Peyer's patch (tissue), 4 donors: ENCODE measurements at places on chromosomes 12 and 14. TPM values are rescaled to one million over a fixed set of nuclear protein-coding genes. Genes with fewer than 3 reads are reported as not detected.

GRCh38 chr12:106022568-106023012 lies 116.2 kb downstream of the NUAK1 start:
- H3K4me3 ChIP-seq: no peak overlapping the region
- H3K27ac ChIP-seq: no peak overlapping the region
- no peaks in the 10 kb centered on the region for H3K36me3 ChIP-seq
- no peaks in the 10 kb centered on the region for H3K27me3 ChIP-seq

DNA sequence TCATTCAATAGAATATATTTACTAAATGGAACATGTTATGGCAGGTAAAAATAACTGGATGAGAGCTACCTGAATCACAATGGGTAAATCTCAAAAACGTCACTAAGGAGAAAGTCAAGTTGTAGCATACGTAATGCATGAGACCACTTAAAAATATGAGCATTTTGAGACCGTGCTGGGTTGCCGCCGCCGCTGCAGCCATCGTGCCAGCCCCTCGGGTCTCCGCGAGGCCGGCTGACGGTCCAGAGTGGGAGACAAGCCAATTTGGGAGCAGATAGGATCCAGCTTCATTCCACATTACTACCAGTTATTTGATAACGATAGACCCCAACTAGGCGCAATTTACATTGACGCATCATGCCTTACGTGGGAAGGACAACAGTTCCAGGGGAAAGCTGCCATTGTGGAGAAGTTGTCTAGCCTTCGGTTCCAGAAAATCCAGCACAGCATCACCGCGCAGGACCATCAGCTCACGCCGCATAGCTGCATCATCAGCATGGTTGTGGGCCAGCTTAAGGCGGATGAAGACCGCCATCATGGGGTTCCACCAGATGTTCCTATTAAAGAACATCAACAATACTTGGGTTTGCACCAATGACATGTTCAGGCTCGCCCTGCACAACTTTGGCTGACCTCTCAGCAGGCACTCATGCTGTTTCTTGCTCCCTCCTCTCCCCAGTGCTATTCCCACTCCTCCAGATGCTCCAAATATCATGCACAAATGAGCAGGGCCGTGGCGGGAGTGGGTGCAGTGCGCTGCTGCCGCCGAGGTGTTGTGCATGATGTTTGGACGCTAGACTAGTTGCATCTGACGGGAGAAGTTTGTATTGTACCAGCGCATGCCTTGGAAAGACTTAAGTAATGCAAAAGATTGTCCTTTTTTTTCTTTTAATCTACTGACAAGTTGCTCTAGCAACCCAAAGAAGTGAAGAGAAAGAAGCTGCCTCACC lies 6.3 kb upstream of the BRMS1L start:
- DNase-seq: no peak
- H3K36me3 ChIP-seq: no peaks in the 10 kb centered on the region
- no peak overlapping the region for H3K4me3 ChIP-seq
- H3K27me3 ChIP-seq: no peaks in the 10 kb centered on the region

DNA sequence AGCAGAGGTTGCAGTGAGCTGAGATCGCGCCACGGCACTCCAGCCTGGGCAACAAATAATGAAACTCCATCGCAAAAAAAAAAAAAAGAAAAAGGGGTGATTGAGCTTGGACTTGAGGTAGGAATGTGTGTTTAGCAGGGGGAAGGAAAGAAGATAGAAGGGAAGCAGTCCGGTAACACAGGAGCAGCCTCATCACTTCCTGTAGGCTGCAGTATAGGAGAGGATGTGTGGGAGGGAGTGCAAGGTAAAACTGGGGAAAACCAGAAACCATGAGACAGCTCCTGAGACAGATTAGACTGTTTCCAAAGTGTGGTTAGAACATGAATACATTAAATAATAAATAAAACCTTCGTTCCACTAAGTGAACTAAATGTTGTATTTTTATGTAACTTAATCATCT lies 49.2 kb downstream of the FGD4 start:
- peaks cover 4% of the 10 kb centered on the region for H3K4me1 ChIP-seq
- no peaks in the 10 kb centered on the region for H3K27me3 ChIP-seq
- H3K36me3 ChIP-seq: no peaks in the 10 kb centered on the region
- no peak for DNase-seq
- H3K4me3 ChIP-seq: no peak overlapping the region

- H3K36me3 ChIP-seq: no peaks in the 10 kb centered on the region
- peak; percentile 59 for DNase-seq
- H3K4me3 ChIP-seq: no peak overlapping the region
- H3K27ac ChIP-seq: no peak overlapping the region
- H3K4me1 ChIP-seq: no peaks in the 10 kb centered on the region
Observed at GRCh38 chr12:93990832-93991803, 157.3 kb upstream of the PLXNC1 start.

GRCh38 chr12:14169281-14169680 lies 187.9 kb upstream of the GRIN2B start:
- H3K27me3 ChIP-seq: no peaks in the 10 kb centered on the region
- no peaks in the 10 kb centered on the region for H3K4me1 ChIP-seq
- DNase-seq: no peak
- no peaks in the 10 kb centered on the region for H3K36me3 ChIP-seq
- no peak overlapping the region for H3K4me3 ChIP-seq
- H3K27ac ChIP-seq: no peak overlapping the region

- DNase-seq: no peak
- H3K27me3 ChIP-seq: no peaks in the 10 kb centered on the region
- H3K4me1 ChIP-seq: no peaks in the 10 kb centered on the region
- H3K4me3 ChIP-seq: no peak overlapping the region
- no peaks in the 10 kb centered on the region for H3K36me3 ChIP-seq
Observed at GRCh38 chr12:20127413-20127812, 240.9 kb upstream of the PDE3A start.

DNA sequence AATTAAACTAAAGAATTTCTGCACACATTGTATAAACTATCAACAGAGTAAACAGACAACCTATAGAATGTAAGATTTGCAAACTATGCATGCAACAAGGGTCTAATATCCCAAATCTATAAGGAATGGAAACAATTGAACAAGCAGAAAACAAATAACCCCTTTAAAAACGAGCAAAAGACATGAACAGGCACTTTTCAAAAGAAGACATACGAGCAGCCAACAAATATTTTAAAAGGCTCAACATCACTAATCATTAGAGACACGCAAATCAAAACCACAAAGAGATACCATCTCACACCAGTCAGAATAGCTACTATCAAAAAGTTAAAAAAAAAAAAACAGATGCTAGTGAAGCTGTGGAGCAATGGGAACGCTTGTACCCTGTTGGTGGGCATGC lies 4.7 kb downstream of the TAS2R13 start:
- H3K27ac ChIP-seq: no peak overlapping the region
- no peaks in the 10 kb centered on the region for H3K27me3 ChIP-seq
- H3K4me1 ChIP-seq: no peaks in the 10 kb centered on the region
- DNase-seq: no peak
- H3K4me3 ChIP-seq: no peak overlapping the region

- no peaks in the 10 kb centered on the region for H3K4me1 ChIP-seq
- DNase-seq: no peak
- H3K4me3 ChIP-seq: peak overlapping the region; percentile 22
- no peaks in the 10 kb centered on the region for H3K36me3 ChIP-seq
Observed at GRCh38 chr12:115598871-115599811, 678.4 kb downstream of the MED13L start.

- H3K4me3 ChIP-seq: no peak overlapping the region
- no peaks in the 10 kb centered on the region for H3K36me3 ChIP-seq
- H3K27ac ChIP-seq: no peak overlapping the region
- H3K27me3 ChIP-seq: no peaks in the 10 kb centered on the region
- H3K4me1 ChIP-seq: no peaks in the 10 kb centered on the region
Observed at GRCh38 chr14:58597041-58597440, 40.7 kb upstream of the DACT1 start.

GRCh38 chr14:59435987-59436386 lies 29.2 kb downstream of the GPR135 start:
- no peaks in the 10 kb centered on the region for H3K27me3 ChIP-seq
- H3K36me3 ChIP-seq: no peaks in the 10 kb centered on the region
- H3K4me3 ChIP-seq: no peak overlapping the region
- DNase-seq: no peak

GRCh38 chr14:36998686-36999085 lies 173.7 kb downstream of the SLC25A21 start:
- no peaks in the 10 kb centered on the region for H3K36me3 ChIP-seq
- no peak overlapping the region for H3K27ac ChIP-seq
- DNase-seq: no peak

DNA sequence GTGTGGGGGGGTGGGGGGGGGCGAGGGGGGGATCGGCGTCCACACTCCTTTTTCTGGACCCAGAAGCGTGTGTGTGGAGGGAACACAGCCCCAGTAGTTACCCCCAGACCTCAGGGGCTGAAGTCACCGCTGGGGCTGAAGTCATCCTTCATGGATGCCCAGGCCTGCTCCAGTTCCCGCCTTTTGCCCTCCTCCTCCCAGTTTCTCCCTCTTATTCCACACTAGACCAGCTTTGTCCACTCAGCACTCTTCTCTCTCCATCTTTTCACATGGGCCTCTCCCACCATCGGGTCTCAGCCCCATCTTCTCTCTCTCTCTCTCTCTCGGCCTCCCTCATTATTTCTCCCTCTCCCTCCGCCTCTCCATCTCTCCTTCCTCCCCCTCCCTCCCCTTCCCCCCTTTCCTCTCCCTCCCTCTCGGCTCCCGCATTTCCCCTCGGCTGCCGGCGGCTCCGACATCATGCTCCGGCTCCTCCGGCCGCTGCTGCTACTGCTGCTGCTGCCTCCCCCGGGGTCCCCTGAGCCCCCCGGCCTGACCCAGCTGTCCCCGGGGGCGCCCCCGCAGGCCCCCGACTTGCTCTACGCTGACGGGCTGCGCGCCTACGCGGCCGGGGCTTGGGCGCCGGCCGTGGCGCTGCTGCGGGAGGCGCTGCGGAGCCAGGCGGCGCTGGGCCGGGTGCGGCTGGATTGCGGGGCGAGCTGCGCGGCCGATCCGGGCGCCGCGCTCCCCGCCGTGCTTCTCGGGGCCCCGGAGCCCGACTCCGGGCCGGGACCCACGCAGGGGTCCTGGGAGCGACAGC lies at the start of gene P3H3:
P3H3 (plus strand) TSS at position 426 of the 799 bp plus-strand sequence; CDS start at position 460, 34 bp downstream.
- H3K27me3 ChIP-seq: no peaks in the 10 kb centered on the region
- peaks cover 15% of the 10 kb centered on the region for H3K4me1 ChIP-seq
- no peaks in the 10 kb centered on the region for H3K36me3 ChIP-seq
- DNase-seq: peak; percentile 63
- H3K4me3 ChIP-seq: peak within 1 kb of the TSS; percentile 87

GRCh38 chr14:95268350-95268749 lies 51.4 kb downstream of the CLMN start:
- H3K4me3 ChIP-seq: no peak overlapping the region
- peaks cover 3% of the 10 kb centered on the region for H3K4me1 ChIP-seq
- no peaks in the 10 kb centered on the region for H3K36me3 ChIP-seq
- H3K27ac ChIP-seq: no peak overlapping the region

DNA sequence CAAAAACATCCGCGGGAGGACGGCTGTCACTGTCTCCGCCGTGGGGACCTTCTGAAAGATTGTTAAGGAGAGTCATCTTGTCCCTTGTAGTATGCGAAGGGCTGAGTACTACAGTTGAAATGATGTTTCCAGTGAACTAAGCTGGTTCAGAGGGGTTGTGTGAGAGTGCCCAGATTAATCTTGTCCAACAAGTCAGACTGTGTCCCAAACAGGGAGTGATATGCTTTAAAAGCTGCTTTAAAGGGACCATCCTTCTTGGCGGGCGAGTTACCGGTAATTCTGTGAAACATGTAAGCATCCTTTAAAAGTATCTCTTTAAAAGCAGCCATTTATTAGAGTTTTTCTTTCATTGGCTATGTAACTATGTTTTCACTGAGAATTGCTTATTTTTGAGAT lies 1.1 kb downstream of the WDR20 start:
- peak overlapping the region; percentile 98 for H3K4me3 ChIP-seq
- DNase-seq: no peak
- no peaks in the 10 kb centered on the region for H3K27me3 ChIP-seq
- H3K27ac ChIP-seq: peak overlapping the region; percentile 79
- no peaks in the 10 kb centered on the region for H3K36me3 ChIP-seq

DNA sequence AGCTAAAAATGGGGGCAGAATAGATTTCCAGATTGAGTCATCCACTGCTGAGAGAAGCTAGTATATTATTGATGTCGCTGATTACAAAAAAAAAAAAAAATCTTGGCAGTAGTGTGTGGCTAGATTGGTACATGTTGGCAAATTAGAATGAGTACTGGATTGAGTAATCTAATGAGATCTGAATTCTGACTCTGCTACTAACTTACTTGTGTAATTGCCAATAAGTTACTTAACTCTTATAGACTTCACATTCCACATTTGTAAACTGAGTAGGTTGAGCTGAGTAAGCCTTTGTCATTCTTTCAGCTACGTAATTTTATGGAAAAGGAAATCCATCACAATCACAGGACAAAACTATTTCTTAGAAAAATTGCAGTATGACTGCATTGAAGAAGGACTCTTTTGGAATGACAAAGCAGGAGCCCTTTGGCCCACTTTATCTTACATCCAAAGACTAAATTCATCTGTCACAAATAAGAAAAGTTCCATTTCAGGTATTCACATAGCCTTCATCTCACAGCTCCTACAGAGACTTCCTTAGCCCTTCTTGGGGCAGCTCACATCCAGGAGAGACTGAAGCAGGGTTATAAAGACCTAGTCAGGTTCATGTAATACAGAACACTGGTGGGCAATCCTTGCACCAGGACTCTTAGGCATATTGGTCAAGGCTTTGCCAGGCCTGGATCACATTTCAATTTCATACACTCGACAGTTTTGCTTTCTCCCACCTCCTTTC lies 197.3 kb upstream of the CPNE8 start:
- no peaks in the 10 kb centered on the region for H3K36me3 ChIP-seq
- DNase-seq: no peak
- H3K27me3 ChIP-seq: no peaks in the 10 kb centered on the region
- no peak overlapping the region for H3K4me3 ChIP-seq
- no peaks in the 10 kb centered on the region for H3K4me1 ChIP-seq
- no peak overlapping the region for H3K27ac ChIP-seq

The OR6C2 gene
- total RNA-seq: not detected

The CARMIL3 gene
- total RNA-seq: 1.3 TPM

The L3HYPDH gene
- 17.3 TPM for total RNA-seq

The SRGAP1 gene
- total RNA-seq: 92.4 TPM

The RBP5 gene
- total RNA-seq: not detected

The A2M gene
- total RNA-seq: 39.8 TPM

The CFAP251 gene
- total RNA-seq: 0.67 TPM

The CLEC2A gene
- total RNA-seq: not detected

The CLSTN3 gene
- total RNA-seq: 120 TPM

The SIX1 gene
- total RNA-seq: not detected

The FAM90A1 gene
- not detected for total RNA-seq

The BBOF1 gene
- total RNA-seq: 0.53 TPM
